ENCODE measurements at places on chromosomes 11 and 22.

- no peak for DNase-seq
Measured at GRCh38 chr11:102177126-102177525, 66.9 kb downstream of the YAP1 start.

DNA sequence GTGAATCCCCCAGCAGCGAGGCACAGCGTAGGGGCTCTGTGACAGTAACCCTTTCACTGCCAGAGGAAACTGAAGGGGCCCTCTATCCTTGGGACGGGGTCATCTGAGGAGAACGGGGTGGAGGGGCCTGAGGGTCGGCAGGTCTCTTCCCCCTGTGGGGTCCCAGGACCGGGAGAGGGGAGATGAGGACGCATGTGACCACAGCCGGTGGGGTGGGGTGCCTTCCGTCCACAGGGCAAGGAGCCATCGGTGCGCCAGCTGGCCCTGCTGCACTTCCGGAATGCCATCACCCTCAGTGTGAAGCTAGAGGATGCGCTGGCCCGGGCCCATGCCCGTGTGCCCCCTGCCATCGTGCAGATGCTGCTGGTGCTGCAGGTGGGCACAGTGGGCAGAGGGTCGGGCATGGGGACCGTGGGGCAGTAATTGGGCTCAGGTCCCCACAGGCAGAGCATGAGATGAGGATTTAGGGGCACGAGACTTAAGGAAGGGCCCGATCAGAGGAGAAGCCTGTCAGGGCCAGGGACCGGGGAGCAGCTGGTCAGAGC lies 20.3 kb upstream of the ARHGAP8 start:
- no peak for DNase-seq

GRCh38 chr22:46747646-46748045 lies 9.6 kb upstream of the CERK start:
- no peak for DNase-seq

GRCh38 chr22:43481568-43482317 lies 69.9 kb downstream of the MPPED1 start:
- DNase-seq = no peak

DNA sequence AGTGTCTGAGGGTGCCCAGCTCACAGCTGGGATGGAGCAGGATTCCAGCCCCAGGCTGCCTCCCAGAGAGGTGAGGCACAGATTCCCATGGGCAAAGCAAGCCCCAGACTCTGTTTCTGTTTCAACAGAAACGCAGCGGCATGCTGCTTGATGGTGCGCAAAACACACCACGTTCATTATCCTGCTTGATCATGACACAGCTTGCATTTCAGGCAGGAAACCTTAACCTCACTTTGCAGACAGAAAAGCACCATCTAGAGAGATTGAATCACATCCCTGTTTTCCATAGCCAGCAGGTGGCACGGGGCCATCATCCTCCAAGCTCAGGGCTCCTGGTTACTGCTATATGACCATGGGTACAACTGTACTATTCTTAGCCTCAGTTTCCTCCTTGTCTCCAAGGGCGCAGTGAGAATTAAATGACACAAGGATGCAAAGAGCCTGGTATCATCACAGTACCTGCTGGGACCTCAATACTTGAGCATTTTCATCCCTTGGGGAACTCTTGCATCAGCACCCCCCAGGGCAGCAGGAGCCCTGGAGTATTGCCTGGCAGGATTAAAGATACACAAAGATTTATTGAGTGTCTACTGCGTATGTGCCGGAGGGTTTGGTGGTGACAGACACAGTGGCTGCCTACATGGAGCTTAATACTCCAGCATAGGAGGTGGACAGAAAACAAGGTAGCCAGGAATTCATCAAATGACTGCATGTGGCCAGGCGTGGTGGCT lies 110.0 kb downstream of the TP53I11 start:
- DNase-seq = no peak

DNA sequence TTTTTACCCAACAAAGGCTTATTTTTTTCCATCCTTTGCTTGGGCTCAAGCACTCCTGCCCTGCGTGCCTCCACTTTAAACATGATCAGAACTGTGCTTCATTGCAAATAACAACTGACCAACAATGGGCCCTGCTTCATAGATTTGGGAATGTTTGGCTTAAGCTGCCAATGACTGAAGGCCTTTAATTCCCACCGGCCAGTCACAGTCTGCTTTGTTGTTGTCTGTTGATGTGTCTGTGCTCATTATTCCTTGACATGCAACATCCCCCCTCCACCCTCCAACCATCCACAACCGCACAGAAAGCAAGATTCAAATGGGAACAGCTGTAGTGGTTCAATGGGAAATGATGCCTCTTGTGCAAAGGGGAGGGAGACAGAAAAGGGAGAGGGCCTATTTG lies 23.0 kb downstream of the PAX6 start:
- no peak for DNase-seq

GRCh38 chr11:66881927-66882452 lies 25.1 kb downstream of the LRFN4 start:
- no peak for DNase-seq

DNA sequence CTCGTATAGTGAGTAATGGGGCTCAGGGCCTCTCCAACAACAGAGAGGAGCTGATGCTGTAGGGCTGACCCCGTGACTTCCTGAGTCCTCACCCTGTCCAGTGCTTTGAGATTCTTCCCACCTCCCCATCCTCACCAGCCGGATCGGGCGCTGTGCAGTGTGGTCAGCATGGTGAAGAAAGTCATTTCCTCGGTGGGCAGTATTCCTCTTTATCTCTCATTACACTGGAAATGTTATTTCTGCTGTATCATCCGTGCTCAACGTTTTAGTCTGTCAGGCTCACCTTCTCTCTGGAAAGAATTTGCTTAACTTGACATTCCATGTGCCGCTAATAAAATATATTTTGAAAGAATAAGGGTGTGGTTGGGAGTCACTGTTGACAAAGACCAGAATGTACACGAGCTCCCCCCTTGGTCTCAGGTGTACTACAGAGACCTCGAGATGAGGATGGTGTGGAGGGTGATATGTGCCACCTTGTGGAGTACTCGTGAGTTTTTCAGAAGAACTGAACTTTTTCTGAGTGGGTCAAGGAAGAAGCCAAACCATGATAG lies 25.7 kb upstream of the SCGB1A1 start:
- no peak for DNase-seq

DNA sequence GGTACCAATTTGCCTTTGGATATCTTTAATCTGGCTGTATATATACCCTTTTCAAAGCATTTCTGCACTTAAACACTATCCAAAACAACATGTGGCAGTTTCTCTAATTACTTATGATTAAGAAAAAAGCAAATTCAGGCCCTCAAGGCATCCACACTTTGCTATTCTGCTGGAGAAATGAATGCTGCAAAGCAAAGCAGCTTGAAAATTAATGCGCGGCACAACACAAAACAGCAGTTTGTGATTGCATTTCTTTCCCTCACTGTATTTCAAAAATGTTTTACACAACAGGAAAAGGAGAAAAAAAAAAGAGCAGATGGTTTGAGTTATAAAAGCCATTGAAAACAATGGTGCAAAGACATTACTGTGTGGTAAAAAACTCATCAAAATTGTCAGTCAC lies 738.4 kb upstream of the RAG2 start:
- no peak for DNase-seq

GRCh38 chr11:34302046-34302921 lies 55.5 kb downstream of the ABTB2 start:
- DNase-seq = no peak

DNA sequence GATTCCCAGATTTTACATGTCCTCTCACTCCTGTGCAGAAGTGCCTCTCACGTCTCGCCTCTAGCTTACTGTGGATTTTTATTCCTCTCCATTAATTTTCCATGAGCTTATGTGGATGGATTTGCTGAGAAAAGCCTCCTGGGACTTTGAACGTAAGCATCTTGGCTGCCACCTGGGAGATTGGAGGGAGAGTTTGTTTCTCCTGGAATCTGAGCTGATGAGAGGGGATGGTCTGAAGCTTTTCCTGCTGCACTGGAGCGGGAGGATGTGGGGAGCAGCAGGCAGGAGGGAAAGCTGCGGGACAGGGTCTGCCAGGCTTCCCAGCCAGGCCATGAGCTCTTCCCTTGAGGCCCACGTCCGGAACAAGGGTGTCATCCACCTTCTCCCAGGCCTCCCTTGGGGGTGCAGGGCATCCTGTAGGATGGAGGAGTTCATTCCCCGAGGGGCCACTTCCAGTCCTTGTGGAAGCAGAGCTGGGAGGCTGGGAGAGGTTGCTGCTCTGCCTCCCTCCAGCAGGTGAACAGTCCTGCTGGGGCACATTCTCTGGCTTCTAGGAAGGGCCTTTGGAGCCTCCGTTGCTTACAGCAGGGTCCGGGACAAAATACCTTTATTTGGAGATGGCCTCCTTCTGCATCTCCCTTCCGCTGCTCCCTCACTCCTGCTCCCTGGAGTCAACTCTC lies 3.6 kb upstream of the SHANK2 start:
- DNase-seq = no peak

GRCh38 chr11:128552783-128553661 lies 34.3 kb downstream of the ETS1 start:
- no peak for DNase-seq

DNA sequence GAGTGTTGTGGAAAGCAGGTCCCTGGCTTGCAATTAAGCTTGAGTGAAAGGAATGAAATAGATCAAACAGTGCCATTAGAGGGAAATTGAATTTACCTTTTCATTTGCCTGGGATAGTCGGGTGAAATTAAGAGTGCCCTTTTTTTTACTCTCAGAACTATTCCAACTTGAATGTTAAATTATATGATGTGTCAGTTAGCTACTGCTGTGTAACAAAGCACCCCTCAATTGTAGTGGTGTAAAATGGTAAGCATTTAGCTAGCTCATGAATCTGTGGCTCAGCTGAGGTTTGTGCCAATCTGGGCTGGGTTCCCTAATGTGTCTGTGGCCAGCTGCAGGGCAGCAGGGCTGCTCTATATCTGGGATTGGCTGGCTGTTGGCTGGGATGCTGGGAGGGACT lies 571.4 kb downstream of the MN1 start:
- DNase-seq = no peak

- no peak for DNase-seq
Measured at GRCh38 chr22:31583861-31584485, 78.0 kb downstream of the PISD start.

DNA sequence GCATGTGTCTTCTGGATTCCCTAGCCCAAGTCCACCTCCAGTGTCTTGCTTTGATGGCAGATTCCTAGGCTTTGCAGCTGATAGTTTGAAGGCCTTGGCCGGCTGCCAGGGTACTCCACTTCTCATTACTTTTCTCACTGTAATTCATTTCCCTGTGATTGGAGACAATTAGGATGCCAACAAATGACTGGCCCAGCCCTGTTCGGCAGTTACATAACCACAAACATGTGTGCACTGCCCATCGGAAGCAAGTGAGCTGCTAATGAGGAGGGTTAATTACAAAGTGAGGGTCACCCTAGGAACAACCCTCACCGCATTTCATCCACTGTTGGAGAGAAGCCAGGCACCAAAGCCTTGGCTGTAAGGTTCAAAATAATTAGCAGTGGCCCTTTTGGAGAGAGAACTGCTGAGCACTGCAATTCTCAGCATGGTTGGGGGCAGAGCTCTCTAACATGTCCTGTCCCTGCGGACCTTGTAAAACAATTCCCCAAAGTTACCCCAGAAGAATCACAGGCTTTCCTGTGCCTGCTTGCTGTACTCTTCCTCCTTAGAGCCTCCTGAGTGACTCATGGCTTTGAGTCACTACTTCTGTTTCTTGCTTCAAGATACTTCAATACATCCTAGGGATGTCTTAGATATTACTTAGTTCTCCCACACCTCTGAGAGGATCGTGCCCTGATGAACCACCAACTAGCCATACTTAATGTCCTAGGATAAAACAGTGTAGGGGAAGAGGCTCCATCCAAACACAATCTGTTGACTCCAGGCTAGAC lies 109.7 kb upstream of the GALNT18 start:
- DNase-seq = no peak

All from T-helper 2 cell (primary cell).